ENCODE measurements at places on chromosomes 12 and 14.

DNA sequence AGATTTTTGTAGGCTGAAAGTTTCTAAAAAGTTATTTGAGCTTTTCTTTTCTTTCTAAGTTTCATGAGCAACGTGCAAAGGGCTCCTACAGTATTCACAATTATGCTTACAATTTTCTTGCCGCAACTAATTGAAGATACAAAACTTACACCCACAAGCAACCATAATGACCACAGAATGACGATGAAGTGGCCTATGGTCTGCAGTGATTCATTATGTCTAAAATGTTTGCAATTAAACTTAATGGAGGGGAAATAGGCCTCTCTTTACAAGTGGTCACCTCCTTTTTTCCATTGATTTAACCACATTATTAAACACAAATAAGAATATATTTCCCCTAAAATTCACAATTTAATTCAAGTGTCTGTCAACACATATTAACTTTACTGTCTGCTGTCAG, 732.6 kb upstream of the FLRT2 start:
- no peak for DNase-seq

- DNase-seq, result no peak
Measured at GRCh38 chr12:78494911-78495310, 369.7 kb upstream of the SYT1 start.

- no peak for DNase-seq
Measured at GRCh38 chr12:58529897-58530741, 390.2 kb downstream of the LRIG3 start.

DNA sequence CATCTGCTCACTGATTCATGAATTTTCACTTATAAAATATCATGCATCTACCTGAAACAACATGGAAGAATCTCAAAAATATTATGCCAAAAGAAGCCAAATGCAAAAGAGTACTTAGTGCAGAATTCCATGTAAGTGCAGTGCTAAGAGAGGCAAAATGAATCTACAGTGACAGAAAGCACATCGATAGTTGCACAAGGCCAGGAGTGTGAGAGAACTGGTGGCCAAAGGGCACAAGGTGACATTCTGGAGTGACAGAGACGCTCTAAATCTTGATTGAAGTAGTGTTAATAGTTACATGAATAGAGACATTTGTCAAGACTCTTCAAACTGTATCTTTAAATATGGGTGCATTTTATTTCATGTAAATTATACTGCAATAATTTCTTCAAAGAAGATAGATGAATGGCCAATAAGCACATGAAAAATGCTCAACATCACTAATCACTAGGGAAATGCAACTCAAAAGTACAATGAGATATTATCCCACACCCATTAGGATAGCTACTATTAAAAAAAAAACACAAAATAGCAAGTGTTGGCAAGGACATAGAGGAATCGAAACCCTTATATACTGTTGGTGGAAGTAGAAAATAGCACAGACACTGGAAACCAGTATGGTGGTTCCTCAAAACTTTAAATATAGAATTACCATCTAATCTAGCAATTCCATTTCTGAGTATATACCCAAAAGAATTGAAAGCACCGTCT, 71.7 kb upstream of the KICS2 start:
- no peak for DNase-seq

GRCh38 chr12:92539110-92539749, 163.6 kb upstream of the PLEKHG7 start:
- DNase-seq, result no peak

DNA sequence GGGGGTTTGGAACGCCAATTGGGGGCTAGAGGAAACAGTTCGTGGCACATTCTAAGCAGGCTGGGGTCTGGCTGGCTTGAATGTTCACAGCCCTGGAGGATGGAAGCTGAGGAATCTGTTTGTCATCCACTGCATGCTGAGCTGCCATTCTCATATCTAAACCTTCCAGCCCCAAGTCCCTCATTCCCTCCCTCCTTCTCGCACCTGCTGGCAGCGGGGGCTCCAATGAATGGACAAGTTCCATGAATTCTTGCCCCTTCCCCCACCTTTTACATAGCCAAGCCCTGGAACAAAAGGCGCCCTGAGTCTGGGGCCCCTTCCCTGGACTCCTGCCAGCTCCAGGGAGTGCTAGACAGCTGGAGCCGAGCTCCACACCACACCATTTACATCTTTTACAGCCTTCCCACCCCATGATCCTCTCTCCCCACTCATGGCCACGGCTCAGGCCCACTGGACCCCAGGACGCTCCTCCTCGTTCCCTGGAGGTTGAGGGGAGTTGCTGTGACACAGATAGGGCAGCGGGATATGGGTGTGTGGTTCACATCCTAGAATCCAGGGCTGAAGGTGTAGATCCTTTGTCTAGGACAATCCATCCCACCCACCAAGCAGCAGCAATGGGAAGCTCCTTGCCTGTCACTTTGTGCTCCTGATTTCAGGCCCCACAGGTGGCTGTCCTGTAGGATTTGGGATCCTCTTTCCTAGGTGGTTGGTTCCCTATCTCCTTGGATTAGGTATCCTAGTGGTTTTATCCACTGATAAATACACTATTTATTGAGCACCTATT, 21.7 kb upstream of the VRTN start:
- DNase-seq, result peak; percentile 10

DNA sequence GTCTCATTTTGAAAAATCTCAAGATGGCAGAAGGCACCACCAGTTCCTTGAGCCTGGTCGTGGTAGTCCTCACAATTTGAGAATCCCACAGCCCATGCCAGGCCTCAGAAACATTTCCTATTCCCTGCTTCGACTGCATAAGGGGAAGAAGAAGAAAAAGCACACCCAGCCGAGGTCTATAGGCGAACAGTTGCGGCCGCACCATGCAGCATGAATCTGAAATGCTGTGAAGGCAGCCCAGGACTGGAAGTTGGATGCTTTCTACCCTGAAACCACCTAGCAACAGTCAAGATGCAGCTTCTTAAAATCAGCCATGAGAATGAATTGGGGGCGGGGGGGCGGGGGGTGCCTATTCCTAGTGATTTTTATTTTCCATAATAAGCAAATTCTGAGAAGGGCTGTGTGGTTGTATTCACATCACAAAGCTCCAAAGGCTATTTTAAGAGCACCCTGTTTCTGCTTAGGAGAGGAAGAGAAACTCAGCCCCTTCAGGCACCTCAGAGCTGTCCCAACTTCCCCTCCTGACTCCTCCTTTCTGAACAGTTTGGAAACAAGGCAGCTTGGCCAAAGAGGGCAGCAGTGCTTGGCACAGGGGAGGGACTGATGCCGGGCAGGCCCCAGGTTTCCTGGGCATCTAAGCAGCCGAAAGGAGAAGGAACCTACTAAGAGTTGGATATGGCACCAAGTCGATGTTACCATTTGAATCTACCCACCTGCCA, 172.5 kb upstream of the FOXN3 start:
- DNase-seq, result no peak

DNA sequence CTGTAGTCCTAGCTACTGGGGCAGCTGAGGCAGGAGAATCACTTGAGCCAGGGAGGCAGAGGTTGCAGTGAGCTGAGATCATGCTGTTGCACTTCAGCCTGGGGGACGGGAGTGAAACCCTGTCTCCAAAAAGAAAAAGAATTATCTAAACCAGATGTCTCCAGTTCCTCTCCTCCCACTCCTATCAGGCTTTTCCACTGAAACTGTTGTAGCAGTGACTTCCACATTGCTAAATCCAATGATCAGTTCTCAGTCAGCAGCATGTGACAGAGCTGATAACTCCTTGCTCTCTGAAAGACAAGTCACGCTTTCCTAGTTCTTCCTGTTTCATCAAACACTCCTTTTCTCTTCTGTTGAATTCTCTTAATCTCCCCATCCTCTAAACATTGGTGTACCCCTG, 8.6 kb downstream of the SLC38A6 start:
- no peak for DNase-seq

- DNase-seq, result no peak
Measured at GRCh38 chr14:92451245-92451644, 62.3 kb upstream of the RIN3 start.

DNA sequence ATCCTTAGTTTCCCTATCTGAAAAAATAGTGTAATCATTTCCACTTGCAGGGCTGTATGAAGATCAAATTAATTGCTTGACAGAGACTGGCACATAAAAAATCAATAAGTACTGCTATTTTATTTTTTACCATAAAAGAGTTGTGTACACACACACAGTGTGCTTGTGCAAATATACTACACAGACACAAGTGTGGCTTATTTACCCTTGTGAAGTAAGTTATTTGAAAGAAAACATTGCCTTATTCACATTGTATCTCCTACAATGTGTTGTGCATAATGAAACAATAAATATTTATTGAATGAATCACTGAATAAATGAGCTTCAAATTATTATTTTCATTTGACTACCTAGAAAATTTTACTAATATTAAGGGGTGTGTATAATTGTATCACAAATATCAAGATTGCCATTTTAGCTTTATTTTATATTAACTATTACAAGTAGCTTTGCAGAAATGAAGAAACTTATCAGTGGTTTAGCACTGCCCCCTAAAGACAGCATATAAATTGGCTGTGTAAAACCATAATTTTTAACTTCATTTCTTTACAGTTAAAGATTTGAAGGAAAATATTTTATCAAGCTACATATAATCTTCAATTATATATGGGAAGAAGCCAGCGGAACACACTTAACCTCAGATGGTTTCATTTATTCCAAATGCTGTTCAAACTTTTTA, 11.3 kb downstream of the GARIN6 start:
- DNase-seq, result no peak

DNA sequence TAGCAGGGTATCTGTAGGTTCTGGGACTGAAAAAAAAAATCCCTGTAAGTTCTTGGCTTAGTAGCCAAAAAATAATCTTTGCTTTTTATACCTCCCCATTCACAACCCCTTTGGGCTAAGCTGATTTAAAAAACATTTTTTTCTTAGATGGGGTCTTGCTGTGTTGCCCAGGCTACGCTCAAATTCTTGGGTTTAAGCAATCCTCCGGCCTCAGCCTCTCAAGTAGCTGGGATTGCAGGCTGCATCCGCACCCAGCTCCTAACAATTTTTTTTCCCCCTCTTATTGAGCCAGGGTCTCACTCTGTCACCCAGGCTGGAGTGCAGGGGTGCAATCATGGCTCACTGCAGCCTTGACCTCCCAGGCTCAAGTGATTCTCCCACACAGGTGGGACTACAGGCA, 9.1 kb upstream of the ISM2 start:
- no peak for DNase-seq

GRCh38 chr12:106269150-106269771, 21.4 kb upstream of the CKAP4 start:
- no peak for DNase-seq

DNA sequence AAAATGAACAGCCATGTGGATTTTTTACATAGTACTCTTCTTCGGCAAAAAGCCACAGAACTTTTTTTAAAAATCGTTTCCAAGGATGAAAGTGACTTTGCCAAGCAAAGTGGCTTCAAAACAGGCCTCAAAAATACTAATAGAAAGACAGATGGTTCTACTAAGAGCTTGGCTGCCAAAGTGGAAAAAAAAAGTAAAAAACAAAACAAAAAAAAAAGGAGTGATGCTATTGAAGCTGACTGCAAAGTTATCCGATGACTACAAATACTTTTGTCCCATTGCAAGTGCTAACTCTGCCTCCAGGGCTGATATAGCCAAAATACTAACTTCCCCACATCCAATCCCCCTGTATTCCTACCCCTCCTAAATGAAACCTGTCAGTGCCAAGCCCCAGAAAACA, 277.6 kb downstream of the SOX5 start:
- no peak for DNase-seq

DNA sequence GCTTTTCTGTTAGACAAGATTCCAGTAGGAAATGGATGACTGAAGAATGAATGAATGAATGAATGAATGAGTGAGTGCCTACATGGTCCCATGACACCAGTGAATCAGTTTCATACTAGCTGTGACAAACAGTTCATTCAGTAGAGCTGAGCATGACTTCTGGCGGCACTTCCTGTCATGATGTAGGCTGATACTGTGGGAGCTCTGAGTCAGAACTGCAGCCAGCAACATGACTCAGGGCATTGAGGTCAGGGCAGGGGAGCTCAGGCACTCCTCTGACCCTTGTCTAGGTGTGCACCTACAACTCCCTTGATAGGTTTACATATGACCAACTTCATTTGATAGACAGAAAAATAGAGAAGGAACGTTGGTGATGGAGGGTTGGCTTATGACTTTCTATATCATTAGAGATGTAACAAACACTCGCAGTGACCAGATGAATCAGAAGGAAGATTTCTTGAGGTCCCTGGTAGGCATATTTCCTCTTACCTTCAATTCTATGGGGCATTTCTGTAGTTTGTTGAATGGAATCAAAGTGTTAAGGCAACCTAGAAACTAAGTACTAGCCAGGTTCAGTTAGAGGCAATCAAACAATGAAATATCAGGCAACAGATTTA, 139.3 kb upstream of the ARHGAP5 start:
- DNase-seq, result no peak

DNA sequence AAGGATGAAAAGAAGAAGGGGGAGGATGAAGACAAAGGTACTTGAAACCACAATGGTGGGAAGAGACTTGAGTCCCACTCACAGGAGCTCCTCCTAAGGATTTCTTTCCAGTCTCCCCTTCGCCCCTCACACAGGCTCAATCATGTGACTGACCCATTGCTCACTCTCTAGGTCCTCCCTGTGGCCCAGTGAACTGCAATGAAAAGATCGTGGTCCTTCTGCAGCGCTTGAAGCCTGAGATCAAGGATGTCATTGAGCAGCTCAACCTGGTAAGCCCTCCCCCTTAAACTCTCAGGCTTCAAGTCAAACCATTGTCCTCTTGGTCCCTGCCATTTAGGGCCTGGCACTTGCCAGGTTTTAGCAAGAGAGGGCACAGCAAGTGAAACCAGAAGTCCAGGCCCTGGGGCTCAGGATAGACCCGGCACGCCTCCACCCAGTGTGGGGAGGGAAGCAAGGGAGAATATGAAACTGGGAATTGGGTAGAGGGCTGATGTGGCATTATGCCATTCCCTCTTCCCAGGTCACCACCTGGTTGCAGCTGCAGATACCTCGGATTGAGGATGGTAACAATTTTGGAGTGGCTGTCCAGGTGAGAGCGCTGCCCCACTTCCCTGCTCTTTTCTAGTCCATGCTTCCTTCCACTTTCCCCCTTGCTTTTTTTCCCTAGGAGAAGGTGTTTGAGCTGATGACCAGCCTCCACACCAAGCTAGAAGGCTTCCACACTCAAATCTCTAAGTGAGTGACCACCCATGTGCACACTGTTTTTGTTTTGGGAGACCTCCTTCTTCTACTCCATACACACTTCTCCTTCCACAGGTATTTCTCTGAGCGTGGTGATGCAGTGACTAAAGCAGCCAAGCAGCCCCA, 1.8 kb downstream of the PSME1 start:
- no peak for DNase-seq

DNA sequence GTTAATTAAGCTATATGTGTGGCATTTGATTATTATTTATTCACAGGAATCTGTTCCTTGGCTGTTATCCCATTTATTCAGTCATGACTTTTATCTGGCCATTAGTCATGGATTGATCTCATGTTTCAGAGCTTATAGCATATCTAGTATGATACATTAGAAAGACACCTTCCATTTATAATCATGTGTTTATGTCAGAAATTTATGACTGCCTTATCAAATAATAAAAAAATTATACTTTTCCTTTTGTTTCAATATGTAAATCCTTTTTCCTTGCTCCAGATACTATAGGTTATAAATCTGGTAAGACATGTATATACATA, 248.0 kb upstream of the PDE3A start:
- DNase-seq, result no peak

Data from SK-N-SH (cell line).